ENCODE measurements at places on chromosomes 2 and 18.

DNA sequence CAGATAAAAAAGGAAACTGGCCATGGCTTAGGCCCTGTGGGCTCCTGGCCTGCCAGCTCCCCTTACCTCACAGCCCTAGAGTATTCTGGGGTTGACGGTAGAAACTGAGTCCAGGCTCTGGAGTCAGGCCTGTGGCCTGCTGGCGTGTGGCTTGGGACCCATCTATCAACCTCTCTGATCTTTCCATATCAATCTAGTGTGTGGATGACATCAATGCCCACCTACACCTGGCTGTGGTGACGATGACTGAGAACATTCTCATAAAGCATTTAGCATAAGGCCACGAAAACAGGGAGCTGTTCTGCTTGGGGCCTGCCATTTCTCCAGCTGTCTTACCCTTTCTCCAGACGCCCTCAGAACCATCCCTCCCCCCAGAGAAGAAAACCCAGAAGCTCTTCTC is 17.9 kb downstream of the PCARE start:
- DNase-seq, result no peak

DNA sequence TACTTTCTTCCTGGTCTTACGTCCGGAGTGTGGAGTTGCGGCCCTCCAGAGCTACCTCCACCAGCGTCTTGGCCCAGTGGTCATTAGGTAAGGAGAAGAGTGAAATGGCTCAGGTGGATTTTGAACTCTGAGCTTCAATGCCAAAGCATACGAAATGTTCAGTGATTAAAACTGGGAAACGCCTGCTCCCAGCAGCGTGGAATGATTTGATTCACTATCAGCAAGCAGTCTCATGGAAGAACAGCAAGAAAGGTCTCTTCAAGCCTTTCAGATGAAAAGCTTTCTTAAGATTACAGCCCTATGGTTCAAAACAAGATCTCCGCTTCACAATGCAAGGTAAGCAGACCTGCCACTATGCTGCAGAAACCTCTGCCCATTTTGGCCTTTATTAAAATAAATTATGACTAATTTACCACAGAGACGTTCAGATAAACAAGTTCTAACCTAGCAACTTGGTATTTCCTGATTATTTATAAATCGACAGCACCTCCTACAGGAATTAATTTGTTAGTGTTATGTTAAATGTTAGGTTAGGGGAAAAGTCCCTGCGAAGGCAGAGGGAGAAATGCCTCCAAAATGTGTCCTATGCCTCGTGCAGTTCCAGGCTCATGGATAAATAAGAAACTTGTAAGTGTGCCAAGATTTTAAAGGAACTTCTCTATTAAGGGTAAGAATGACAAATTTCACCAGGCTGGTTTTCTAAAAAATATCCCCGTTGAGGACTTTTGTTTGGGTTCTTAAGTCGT is 10.1 kb downstream of the SP9 start:
- no peak for DNase-seq

DNA sequence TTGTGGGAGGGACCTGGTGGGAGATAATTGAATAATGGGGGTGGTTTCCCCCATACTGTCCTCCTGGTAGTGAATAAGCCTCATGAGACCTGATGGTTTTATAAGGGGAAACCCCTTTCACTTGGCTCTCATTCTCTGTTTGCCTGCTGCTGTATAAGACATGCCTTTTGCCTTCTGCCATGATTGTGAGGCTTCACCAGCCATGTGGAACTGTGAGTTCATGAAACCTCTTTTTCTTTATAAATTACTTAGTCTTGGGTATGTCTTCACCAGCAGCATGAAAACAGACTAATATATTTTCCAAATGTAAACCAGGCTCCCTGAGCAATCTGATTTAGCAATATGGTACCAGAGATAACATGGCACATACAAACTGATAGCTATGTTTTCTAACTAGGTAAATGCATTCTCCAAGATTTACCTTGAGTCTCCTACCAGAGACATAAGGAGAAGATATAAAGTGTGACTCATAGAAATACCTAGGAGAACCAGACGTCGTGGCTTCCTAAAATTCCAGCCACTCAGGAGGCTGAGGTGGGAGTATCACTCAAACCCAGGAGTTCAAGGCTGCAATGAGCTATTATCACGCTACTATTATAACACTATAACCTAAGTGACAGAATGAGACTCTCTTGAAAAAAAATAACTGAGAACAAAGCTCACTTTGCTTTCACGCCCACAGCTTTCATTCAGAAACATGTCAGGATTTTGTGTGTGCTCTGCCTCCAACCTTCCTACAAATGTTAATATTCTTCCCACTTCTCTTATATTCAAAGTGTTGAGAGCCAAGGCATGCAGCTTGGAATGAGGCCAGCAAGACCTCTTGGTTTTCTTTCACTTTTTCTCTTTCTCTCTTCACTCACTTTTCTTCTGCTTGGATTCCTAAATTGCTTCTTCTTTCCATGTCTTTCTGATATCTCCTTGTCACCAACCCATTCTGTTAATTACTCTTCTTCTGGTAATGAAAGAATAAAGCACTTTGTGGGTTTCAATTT is 263.9 kb upstream of the UBE2E3 start:
- DNase-seq, result no peak

- DNase-seq, result no peak
Observed at GRCh38 chr18:73283788-73284187, 416.0 kb upstream of the NETO1 start.

DNA sequence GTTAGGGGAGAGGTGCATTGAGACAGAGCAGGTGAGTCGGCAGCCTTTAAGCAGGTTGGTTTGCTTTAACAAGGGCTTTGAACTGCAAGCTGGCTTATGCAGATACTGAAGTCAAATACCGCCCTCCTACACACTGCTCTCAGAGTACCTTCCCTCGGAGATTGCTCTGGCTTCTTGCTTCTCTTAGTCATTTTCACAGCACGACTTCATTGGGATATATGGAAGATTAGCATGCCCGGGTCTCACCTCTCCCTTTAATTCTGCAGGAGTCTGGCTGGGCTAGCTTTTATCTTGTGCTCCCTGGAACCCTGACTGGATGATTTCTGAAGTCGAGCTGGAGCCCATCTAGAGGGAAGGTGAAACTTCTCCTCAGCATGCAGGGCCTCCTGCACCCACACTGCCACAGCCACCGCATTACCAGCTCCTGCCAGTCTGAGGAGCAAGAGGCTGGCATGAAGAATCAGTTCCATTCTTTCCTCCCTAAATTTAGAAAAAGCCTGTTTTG is 395.5 kb upstream of the HNRNPA3 start:
- DNase-seq, result no peak

DNA sequence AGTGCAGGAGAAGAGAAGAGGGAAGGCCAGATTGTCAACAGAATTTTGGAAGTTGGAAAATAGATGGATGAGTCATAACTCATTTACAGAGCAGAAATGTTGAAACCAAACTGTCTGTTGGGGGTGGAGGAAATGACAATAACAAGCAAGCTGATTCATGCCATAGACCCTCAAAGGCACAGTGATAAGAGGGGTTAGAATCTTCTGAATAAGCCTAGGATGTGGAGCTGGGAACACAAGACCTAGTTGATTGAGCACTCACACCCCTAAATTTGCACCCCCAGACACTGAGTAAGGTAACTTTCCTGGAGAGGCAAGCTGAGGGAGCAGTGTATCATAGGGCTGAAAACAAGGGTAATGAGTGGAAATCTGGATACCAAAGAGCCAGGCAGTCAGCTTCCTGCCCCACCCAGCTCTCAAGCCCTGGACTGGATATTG is 141.4 kb downstream of the SCG2 start:
- no peak for DNase-seq

DNA sequence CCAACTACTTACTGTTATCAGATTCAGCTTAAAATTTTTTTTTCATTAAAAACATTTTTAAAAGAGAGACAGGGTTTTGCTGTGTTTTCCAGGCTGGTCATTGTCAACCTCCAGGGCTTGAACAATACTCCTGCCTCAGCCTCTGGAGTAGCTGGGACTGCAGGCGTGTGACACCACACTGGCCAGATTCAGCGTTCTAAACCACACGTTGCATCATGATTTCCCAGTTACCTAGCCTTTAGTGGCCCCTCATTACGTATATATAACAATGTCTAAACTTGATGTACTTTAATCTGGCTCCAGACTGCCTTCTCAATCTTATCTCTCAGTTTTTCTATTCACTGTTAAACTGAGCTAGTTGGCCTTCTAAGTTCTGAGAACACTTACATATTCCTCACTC is 89.6 kb downstream of the COMMD1 start:
- DNase-seq, result no peak

GRCh38 chr18:55096263-55096951 is 137.1 kb upstream of the CCDC68 start:
- DNase-seq, result no peak

DNA sequence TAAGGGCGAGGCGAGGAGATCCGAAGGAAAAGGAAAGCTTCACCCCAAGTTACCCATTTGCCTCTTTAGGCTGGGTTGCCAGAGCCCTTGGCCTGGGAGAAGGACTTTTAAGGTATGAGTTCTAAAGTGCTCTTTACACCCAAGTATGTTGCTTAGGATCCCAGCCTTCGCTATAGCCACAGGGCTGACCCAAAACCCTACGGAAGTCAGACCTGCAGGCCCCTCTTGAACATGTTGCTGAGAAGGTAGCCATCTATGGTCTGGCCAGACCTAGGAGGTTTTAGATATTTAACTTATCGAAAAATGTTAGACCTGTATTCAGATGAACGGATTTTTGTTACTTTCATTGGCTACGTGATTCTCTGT is 95.4 kb downstream of the PMS1 start:
- no peak for DNase-seq

DNA sequence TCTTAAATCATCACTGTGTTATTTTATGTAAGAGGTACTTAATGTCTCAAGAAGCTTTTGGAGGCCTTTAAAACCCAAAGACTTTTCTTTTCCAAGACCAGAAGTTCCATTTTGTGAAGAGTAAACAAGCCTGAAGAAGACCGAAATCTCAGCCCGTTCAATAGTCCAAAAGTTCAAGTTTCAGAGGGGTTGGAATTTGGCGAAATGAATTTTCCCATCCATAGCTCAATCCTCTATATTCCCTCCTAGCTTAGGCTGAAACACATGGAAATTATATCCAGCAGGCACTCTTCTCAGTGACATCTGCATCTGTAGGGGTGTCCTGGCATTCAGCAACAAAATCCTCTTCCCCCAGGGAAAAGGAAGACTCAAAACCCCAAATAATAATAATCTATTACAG is 344.6 kb downstream of the ARHGAP15 start:
- DNase-seq, result no peak
